ENCODE measurements at places on chromosomes 1 and 21.

GRCh38 chr21:16424331-16424751, 694.6 kb downstream of the USP25 start:
- DNase-seq = no peak

DNA sequence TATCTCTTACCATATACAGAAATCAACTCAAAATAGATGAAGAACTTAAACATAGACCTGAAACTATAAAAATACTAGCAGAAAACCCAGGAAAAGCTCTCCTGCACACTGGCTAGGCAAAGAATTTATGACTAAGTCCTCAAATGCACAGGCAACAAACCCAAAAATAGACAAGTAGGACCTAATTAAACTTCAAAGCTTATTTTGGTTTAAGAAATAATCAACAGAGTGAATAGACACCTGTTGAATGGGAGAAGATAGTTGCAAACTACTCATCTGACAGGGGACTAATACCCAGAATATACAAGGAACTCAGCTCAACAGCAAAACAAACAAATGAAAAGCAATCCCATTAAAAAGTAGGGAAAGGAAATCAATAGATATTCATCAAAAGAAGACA, 40.7 kb downstream of the WARS2 start:
- no peak for DNase-seq

GRCh38 chr1:226577401-226578180, 29.0 kb downstream of the STUM start:
- no peak for DNase-seq

GRCh38 chr1:20589331-20590278, 708 bp downstream of the CDA start:
- DNase-seq = peak; percentile 42

- DNase-seq = no peak
Measured at GRCh38 chr1:227343206-227343605, 24.9 kb upstream of the CDC42BPA start.

- DNase-seq = peak; percentile 32
Measured at GRCh38 chr1:226181996-226182714, 4.4 kb downstream of the ACBD3 start.

GRCh38 chr1:150280138-150280707, 2.1 kb upstream of the CIART start:
- no peak for DNase-seq

DNA sequence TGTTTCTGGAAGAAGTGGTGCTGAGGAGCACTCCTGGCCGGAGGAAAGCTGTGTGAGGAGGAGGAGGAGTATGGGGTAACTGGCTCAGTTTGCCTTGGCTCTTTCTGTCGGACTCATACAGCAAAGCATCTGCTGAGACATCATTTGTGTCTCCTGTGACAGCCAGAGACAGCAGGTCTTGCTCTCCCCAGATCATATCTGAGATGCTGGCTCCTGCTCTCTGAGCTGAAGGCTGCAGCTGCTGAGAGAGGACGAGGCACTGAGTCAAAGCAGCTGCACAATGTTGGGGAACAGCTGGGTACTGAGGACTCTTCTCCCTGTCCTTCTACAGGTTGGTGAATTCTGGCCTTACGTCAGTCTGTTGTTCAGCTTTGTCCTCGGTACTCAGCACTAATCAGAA, 14.3 kb downstream of the OR2B11 start:
- DNase-seq = no peak

GRCh38 chr1:116356673-116357072, 16.4 kb upstream of the ATP1A1 start:
- DNase-seq = no peak

GRCh38 chr1:45221716-45222115, 15.3 kb upstream of the ZSWIM5 start:
- DNase-seq = no peak

DNA sequence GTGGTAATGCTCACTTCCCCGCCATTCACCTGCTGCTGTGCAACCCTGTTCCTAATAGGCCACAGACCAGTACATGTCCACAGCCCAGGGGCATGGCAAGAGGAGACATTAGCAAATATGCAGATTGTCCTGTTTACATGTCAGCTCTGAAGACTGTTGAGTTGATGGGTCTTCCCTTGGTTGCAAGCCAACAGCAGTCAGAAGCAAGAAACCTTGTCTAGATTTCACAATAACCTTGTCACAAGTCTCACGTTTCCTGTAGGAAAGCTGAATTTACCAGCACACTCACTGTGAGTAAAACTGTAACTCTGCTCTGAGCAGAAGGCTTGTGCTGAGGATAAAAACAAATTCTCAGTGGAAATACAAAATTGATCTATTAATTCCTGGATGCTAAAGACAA, 195.1 kb downstream of the HLX start:
- peak; percentile 83 for DNase-seq

GRCh38 chr1:31704271-31705079, 658 bp upstream of the COL16A1 start:
- DNase-seq = no peak

GRCh38 chr1:228341450-228341813, 65.2 kb downstream of the TRIM11 start:
- DNase-seq = no peak

DNA sequence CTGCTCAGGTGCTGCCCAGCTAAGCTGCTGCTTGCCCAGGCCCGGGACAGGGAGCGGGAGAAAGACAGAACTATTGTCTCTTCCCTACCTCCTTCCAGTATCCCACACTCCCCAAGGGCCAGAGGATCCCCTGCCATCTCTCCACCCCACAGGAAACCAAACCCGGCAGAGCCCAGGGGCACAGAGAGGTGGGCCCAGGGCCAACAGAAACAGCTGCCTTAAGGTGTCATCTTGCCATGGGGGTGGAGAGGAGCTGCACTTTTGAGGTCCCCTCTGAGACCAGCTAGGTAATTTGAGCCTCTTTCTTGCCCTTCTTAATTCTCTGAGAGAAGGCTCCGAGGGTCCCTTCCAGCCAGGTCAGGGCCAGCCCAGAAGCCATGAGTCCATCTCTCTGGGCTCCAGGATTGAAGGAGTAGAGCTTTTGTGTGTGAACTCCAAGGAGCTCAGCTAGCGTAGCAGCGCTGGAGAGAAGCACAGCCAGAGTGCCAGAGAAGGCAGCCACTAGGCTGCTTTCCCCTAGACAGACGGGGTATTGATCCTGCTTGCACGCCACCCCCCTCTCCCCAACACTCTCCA, 9.7 kb upstream of the GPR61 start:
- no peak for DNase-seq

DNA sequence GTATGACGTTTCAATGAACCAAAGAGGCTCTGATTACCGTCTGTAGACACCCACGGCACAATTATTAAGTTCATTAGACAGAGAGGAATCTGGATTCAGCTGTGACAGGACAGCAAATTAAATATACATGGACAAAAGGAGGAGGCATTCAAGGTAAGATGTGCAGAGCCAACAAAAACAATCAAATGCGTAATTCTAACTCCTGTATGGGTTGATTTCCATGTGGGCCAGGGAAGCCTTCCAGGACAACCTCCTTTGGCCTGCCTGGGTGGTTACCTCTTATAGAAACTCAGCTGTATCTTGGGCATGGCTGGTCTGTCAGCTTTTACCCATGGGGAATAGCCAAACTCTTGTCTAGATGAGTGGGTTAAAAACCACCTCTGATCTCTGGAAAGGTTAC, 43.8 kb downstream of the CCN1 start:
- DNase-seq = no peak

- no peak for DNase-seq
Measured at GRCh38 chr1:227769047-227769935, 34.1 kb downstream of the SNAP47 start.

DNA sequence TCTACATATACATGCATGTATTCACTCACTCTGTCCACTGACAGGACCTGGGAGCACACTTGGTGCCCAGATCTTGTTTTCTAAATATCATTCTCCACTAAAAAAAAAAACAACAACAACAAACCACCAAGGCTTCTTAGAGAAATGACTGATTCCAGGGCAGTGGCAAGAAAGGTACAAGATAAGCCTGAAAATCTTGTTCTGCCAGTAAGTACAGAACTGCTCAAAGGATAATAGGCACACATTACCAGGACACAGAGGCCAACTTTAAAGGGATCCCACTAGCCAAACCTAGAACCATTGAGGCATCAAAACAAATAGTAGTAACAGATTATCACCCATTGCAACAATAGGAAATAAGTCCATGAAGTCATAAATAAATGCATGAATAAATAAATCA, 10.7 kb downstream of the HSD11B1 start:
- no peak for DNase-seq

DNA sequence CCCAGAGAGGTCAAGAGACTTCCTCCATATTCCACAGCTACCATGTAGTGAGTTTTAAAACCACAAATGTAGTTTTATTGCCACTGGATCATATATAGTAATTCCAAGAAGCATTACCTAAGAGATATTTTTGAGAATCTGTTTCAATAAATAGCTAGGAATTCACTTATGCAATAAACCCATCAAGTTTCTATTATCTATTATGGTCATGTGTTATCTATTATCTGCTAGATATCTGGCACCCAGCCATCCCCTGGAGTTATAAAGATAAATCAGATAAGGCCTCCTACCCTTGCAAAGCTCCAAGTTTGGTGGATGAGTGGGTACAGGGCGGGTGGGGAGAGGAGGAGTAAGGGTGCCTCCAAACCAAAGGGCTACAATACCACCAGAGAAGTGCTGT, 10.3 kb upstream of the VWA5B1 start:
- DNase-seq = no peak

DNA sequence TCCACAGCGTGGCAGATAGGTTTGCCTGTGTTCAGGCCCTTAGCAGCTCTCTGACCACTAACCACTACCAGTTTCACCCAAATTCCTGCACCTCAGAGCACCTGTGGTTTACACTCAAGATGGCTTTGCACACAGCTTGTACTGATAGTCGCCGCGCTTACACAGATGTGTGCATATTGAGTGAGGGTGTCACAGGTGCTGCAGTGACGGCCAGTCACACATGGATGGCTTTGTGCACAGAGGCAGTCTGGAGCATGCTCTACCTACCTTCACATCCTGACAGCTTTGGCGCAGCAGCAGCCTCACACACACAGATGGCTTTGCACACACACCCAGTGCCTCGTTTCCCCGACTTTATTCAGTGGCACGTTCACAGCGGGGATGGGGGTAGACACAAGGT, 7.5 kb downstream of the DMAP1 start:
- DNase-seq = no peak

Measured in bone marrow (tissue), 2 donors.